ENCODE measurements at places on chromosomes 5 and 9. TPM values are rescaled to one million over a fixed set of nuclear protein-coding genes. Genes with fewer than 3 reads are reported as not detected.

CDH6 gene
- 0.47 TPM for total RNA-seq

CNTFR gene
- 28.9 TPM for total RNA-seq

ZNF618 gene
- total RNA-seq = 78.9 TPM

PRRT1B gene
- not detected for total RNA-seq

TGFBR1 gene
- 79.6 TPM for total RNA-seq

FAM240B gene
- not detected for total RNA-seq

AOPEP gene
- total RNA-seq = 63.0 TPM

GFRA3 gene
- 0.27 TPM for total RNA-seq

PCDHGA6 gene
- total RNA-seq = 0.57 TPM

CYLC2 gene
- total RNA-seq = not detected

HAPLN1 gene
- total RNA-seq = 1.4 TPM

SRP19 gene
- 45.6 TPM for total RNA-seq

SCAMP1 gene
- total RNA-seq = 43.7 TPM

FAM200C gene
- 5.8 TPM for total RNA-seq

ROR2 gene
- 36.7 TPM for total RNA-seq

MYO10 gene
- total RNA-seq = 51.9 TPM

TICAM2 gene
- 1.6 TPM for total RNA-seq

ARRDC1 gene
- 36.5 TPM for total RNA-seq

MED22 gene
- 36.0 TPM for total RNA-seq

SHB gene
- total RNA-seq = 35.5 TPM

LRRC19 gene
- not detected for total RNA-seq

HTR4 gene
- total RNA-seq = 0.27 TPM

HRH2 gene
- 2.8 TPM for total RNA-seq

INSL4 gene
- not detected for total RNA-seq

PCDHGB1 gene
- 1.7 TPM for total RNA-seq

FBXL7 gene
- 68.8 TPM for total RNA-seq

GDA gene
- total RNA-seq = 0.58 TPM

ALAD gene
- total RNA-seq = 44.2 TPM

FOXD4L4 gene
- 0.38 TPM for total RNA-seq

COL5A1 gene
- total RNA-seq = 549 TPM

Data from mesothelial cell of epicardium (in vitro differentiated cells).